ENCODE measurements at places on chromosomes 3 and 15.

GRCh38 chr3:122606330-122606729, 28.9 kb downstream of the PARP15 start:
- no peak for DNase-seq

- no peak for DNase-seq
Observed at GRCh38 chr3:100844063-100844936, 135.0 kb downstream of the TFG start.

DNA sequence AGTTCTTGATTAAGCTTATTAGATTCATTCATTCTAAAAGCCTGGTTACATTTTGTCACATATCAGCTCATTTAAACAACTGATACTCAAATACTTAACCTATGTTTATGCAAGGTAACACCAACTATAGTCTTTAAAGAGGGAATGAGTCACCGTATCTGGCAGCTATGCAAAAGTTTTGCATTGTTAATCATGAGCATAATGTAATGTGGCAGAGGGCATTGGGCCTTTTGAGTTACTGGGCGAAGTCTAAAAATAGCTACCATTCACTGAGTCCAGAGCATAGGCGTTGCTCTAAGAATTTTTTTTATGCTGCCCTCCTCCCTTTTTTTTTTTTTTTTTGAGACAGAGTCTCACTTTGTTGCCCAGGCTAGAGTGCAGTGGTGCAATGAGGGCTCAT, 277.7 kb upstream of the ZNF717 start:
- DNase-seq, result peak; percentile 92

- no peak for DNase-seq
Observed at GRCh38 chr15:95921404-95921803, 409.1 kb upstream of the NR2F2 start.

- no peak for DNase-seq
Observed at GRCh38 chr15:64515196-64515595, 54.8 kb downstream of the ZNF609 start.

GRCh38 chr3:183731611-183732010, 34.0 kb downstream of the YEATS2 start:
- DNase-seq, result no peak

GRCh38 chr3:48514431-48515227, 10.7 kb upstream of the SHISA5 start:
- DNase-seq, result no peak

DNA sequence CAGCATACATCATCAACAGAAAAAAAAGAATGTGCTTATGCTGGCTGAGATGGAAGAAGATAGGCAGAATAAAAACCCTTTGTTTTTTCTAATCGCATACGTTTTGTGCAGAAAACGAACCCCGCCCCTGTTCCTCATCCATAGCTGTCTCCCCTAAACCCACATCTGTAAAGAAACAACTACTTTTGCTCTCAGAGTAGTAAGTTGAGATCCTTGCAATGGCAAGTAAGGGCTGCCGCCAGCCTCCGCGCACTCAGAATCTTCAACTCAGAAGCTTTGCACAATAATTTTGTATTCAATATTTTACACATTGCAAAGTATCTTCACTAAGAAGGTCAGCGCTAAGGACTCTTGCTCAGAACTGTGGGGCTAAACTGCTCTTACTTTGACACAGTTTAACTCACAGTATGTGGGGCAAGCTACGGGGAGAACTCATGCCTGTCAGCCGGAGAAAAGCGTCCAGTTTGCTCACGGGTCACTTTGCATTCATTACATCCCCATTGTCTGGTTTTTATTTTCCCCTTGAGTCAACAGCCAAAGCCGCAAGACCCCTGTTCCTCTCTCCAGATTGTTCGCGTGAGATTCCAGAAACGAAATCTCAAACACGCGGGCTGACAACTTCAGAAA, 1.0 kb downstream of the LYSMD4 start:
- no peak for DNase-seq

GRCh38 chr3:16113704-16114103, 60.8 kb upstream of the GALNT15 start:
- no peak for DNase-seq

DNA sequence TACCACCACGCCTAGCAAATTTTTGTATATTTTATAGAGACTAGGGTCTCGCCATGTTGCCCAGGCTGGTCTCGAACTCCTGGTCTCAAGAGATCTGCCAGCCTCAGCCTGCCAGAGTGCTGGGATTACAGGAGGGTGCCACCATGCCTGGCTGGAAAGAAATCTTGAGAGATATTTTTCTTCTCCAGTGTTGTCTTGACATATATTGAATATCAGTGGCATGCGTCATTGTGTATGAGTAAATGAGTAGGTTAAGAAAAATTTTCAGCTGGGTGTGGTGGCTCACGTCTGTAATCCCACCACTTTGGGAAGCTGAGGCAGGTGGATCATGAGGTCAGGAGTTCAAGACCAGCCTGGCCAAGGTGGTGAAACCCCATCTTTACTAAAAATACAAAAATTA, 3.5 kb upstream of the PIF1 start:
- DNase-seq, result peak; percentile 88

- DNase-seq, result peak; percentile 79
Observed at GRCh38 chr15:75718328-75718727, 5.7 kb upstream of the CSPG4 start.

- DNase-seq, result no peak
Observed at GRCh38 chr15:76108021-76108723, 48.4 kb downstream of the TMEM266 start.

GRCh38 chr3:151878465-151878864, 5.0 kb downstream of the SUCNR1 start:
- DNase-seq, result no peak

DNA sequence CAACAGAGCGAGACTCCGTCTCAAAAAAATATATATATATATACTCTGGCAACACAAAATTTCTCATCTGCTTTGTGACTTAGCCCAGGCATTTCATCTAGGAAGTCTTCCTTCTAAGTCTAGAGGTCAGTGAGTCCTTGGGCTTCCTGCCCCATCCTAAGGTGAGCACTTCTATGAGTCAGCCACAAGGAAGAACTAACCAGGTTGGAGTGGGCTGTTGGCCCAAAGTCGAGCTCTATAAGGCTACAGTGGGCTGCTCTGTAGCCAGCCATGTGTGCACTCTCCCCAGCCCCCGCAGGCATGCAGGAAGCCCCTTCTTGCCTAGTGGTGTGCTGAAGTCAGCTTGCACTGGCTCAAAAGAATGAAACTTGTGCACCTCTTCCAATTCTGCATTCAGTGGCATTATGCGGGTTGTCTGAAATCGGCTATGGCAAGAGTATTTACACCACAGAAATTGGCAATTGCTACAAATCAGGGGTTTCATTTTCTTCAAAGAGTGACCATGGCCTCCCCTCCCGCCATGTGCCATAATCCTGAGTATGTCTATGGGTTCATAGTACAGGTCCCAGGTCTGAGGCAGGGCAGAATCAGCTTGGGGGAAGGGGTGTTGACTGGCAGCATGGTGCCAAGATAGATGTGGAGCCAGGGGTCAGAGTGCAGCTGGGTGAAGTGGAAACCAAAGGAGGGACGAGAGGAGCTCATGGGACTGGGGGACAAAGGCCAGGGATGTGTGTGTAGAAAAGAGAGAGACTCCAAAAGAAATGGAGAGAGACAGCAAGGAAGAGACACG, 22.0 kb upstream of the LOXL1 start:
- DNase-seq, result no peak

DNA sequence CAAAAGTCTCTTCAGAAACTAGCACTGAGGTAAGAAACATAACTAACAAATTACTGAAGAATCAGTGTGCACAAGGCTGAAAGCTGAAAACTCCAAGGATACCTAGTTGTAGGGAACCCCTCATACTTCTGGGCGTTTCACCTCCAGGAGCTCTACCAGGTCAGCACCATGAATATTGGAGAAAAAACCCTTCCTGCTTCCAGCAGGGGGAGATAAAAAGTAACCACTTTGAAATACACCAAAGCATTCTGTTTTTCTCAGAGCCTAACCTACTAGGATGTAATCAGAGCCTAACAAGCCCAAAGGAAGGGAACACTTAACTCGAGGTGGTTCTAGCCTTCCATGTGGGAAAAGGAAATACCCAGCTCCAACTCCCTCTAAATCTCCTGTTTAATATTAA, 175.8 kb upstream of the MME start:
- DNase-seq, result no peak

- no peak for DNase-seq
Observed at GRCh38 chr3:55481744-55482495, 5.2 kb downstream of the WNT5A start.

DNA sequence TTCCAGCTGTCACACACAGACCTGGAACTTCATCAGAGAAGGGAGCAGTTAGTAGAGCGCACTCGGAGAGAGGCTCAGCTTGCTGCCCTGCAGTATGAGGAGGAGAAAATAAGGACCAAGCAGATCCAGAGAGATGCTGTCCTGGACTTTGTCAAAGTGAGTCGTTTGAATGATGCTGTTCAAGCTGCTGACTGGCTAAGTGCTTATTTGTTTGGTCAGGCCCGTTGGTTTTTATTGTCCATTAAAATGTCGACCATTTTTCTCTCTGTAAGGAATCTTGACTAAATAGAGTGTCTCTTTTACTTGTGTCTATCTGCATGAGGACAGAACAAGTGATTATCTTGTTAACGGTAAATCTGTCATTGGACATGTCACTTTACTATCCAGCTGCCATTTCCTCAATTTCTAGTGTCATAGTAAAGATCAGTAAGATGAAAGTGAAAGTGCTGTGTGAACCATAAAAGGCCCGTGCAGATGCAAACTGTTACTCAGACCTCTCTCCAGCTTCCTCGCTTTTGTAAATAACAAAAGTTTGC, 56.9 kb downstream of the LRCH3 start:
- DNase-seq, result no peak

DNA sequence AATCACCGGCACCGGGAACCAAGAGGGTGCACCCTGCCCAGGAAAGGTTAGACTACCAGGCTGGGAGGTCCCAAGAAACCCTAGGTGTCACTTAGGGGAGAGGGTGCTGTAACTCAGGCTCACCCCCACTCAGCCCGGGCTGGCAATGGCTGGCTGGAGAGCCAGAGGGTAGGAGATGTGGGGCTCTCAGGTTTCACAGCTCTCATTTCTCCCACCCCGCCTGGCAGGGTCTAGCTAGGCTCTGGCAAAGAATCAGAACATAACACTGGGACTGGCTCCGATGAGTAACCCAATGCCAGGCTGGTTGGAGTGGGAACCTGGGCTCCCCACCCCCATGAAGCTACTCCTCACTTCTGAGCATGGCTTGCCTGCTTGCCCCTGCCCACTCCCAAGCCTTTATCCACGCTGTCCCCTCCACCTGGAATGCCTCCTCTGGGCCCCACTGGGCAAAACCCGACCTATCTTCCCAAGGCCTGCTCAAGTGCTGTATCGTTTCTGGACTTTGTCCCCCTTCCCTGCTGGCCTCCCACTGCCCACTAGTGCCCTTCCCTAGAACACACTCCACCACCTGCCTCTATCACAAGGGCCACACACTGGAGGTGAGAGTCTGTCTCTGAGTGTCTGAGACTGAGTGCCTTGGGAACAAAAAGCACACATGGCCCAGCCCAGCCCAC, 2.0 kb downstream of the CIB2 start:
- no peak for DNase-seq

DNA sequence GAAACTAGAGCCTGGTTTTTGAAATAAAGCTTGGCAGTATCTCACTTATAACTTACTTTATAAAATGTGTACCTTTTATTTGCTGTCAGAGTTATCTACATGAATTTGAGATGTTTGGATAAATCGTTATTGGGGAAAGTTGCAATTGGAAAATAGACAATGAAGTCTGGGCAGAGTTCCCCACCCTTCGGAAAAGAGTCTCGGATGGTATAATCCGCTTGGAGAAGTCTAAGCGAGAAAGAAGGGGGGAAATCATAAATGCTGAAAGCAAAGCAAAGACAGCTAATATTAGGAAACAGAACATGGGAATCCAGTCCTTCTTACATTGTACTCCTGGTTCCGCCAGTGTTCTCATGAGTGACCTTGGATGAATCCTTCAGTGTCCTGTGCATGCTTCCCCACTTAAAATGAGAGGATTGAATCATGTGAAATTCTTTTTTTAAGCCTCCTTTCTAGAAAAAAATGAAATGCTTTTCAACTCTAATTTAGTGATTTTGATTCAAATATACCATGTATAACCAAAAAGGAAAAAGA, 162.4 kb downstream of the ATG7 start:
- no peak for DNase-seq

DNA sequence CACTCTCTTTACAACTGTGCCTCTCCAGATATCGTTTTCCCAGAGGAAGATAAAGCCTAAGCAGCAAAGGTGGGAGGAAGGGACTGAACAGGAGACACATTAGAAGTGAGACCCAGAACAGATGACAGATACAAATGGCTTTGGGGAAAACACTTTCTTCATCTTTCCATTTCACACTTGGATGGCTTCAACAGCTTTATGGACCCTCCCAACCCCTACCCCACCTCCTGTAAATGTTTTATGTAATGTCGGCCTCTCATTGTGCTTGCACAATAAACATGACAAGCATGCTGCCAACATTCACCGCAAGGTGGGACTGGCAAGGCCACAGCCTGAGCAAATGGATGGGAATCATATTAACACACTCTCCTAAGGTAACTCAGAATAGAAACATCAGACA, 1088.6 kb downstream of the TUSC7 start:
- no peak for DNase-seq

- no peak for DNase-seq
Observed at GRCh38 chr3:127637546-127637945, 8.6 kb downstream of the PODXL2 start.

GRCh38 chr3:194984066-194984465, 286.9 kb downstream of the XXYLT1 start:
- DNase-seq, result no peak

DNA sequence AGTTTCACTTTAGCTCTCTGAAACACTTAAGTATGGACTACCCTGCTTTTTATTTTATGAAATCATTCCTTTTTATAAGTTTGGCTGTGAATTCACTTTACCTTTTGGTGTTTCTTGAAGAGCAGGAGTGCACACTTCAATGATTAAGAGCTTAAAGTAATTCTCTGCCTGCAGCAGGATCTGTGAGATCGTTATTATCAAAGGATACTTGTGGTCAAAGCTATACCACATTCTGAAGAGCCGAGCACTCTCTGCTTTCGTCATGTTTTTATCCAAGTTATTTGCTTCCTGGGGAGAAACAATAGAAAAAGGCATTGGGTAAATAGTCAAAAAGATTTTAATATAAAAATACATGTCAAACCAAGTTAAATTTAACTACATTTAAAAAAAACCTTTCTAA, 243.7 kb downstream of the CHST2 start:
- DNase-seq, result no peak

DNA sequence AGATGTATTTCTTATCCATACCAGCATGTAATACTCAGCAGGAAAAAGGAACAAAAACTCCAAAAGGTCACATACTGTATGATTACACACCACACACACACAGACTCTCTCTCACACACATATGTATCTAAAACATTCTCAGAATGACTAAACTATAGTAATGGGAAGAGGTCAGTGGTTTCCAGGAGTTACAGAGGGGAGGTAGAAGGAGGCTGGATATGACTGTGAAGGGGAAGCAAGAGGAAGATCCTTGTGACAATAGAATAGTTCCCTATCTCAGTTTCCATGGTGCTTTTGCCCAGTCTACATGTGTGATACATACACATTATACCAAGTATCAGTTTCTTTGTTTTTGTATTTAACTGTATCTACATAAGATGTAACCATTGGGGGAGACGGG, 190.1 kb downstream of the IL5RA start:
- DNase-seq, result no peak

GRCh38 chr15:80694611-80695098, 455 bp upstream of the ABHD17C start:
- no peak for DNase-seq
